PC-9 (cell line): ENCODE measurements at places on chromosomes 13 and 19. TPM values are rescaled to one million over a fixed set of nuclear protein-coding genes. Genes with fewer than 3 reads are reported as not detected.

DNA sequence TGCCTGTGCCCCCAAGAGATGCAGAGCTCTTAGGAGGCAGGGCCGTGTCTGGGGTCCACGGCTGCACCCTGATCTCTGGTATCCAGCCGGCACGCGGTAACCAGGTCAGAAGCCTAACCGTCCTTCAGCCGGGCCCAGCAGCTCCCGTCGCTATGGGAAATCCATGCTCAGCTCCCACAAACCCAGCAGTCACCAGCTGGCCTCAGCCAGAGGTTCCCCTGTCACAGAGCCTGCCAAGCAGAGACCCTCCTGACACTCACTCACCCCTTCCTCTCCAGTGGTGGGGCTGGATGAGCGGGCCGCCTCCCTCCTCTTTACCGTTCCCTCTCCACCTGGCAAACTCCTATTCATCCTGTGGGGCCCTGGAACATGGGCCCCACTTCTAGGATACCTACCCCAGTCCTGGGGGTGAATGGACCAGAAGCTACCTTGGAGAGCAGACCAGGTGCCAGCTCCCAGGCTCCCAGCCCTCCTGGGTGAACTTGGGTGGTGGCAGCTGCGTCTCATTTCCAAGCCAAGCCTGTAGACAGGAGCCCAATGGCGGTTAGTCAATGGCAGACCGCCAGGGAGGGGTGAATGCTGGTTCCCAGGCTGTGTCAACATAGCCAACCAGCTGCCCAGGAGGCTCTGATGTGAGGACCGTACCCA, 21.4 kb upstream of the TCF3 start:
- no peak for DNase-seq

The KLK3 gene
- not detected in 2 replicates for total RNA-seq

DNA sequence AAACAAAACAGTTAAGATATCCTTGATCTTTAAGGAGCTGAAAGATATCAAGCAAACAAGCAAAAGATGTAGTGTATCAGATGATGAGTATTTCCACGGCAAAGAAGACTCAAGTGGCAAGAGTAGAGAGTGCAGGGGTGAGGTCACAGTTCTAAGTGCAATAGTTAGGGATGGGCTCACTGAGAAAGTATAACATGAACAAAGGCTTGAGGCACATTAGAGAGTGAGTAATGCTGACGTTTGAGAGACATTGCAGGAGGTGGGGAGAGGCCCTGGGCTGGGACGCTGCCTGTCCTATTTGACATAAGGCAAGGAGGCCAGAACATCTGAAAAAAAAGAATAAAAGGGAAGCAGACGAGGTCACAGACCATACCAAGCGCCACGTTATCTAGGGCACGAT, 1.4 kb downstream of the DUXA start:
- DNase-seq = no peak

The SPATA13 gene
- 28.7 and 33.0 TPM in 2 replicates for total RNA-seq

DNA sequence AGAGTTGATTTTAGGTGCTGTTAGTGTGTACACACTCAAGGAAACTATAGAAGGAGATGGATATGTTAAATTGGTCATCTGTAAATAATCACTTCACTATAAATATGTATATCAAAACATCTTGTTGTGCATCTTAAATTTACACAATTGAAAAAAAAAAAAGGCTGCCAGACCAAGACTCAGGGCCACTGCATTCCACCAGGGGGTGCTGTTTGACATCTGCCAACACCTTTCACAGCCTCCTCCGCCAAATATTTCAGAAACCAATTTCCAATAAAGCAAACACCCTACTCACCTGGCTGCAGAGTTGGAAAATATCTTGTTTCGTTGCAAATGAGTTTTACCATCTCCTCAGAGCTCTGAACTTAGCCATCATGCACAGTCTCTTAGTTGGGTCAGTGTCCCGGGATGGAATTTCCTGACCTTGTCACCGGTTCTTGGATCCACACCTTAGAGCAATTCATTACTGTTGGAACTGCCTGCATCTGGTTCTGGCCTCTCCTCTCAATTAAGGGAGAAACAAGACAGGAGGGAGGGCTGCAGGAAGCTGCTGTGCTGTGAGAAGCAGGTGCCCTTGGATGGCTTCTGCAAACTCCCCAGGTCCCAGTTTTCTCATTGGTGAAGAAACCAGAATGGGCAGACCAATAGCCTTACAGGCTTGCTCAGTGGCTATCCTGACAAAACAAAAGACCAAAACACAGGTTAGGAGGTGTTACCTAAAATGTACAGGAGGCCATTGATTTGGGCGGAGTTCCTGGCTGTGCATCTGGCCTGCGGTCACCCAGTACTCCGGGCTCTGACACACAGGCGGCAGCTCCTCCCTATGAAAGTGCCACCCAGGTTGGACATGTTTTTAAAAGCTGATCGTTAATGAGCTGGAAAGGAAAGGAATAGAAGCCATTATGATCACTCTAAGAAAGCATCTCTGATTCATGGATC, 746.6 kb downstream of the UQCRFS1 start:
- DNase-seq = no peak

- no peak for DNase-seq
Observed at GRCh38 chr13:92574499-92574898, 652.1 kb upstream of the GPC6 start.

The CEACAM3 gene
- not detected in 2 replicates for total RNA-seq

DNA sequence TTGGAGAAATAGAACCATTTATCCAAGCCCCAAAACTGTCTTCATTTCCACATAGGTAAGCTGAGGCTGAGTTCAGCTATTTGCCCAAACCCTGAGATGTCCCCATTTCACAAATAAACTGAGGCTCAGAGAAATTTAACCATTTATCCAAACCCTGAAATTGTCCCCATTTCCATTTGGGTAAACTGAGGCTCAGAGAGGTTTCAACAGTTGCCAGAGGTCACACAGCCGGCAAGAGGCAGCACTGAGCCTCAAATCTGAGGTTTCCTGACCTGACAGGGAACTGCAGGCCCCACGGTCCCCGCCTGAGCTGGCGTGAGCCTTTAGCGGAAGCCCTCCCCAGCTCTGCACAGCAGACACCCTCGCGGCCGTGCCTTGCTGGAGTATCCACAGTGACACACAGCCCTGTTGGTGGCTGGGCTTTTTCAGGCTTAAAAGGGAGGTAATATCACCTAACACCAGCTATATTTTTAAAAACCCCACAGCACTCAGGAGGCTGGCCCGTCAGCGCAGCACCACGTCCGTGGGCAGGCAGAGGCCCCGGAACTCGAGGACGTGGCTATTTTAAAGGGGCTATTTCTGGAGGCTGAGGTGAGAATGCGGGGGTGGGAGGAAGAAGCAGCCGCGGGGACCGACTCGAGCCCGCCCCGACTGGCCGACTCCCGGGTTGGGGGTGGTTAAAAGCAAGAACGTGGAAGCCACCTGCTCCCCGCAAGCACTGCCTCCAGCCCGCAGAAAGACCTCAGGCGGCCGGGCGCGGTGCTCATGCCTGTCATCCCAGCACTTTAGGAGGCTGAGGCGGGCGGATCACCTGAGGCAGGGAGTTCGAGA, 18.5 kb downstream of the PTPRS start:
- DNase-seq = no peak

DNA sequence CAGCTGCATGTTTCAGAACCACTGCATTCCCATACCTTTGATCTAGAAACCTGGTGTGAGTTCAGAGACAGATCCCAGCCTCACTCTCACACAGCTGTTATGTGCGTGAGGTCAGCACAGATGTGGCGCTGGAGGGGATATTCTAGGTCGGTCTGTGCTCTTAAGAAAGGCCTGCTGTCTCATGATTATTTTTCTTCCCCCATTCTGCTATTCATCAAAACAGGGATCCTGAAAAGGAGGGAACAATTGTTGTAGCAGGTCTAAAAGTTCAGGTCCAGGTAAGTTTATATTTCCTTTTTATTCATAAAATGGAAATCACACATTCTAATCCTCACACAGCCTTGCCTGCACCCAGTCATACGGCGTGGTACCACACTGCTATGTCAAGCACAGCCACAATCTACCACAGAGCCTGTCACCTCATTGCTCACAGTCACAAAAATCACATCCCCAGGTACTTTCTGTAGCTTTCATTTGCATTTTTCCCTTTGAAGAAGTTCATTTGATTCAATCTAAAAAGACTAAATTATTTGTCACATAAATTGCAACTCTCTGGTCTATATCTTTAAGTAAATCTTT, 867 bp downstream of the ZNF546 start:
- no peak for DNase-seq

DNA sequence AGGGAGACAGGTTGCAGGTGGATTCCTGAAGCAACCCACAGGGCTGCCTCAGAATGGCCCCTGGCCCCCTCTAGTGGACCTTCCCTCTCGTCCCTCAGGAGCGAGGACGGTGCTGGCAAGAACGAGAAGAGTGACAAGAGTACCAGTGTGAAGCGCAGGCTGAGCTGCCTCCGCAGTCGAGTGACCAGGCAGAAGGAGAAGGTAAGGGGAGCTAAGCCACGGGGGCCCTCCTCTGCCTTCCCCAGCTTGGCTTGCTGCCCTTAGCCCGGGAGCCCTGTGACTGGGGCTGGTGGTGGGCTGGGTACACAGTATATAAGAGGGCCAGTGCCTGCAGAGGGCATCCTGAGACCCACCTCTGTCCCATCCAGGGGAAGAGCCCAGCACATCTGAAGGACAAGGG, 34.0 kb downstream of the ARHGEF18 start:
- DNase-seq = no peak
